ENCODE measurements at places on chromosomes 7 and 10.

DNA sequence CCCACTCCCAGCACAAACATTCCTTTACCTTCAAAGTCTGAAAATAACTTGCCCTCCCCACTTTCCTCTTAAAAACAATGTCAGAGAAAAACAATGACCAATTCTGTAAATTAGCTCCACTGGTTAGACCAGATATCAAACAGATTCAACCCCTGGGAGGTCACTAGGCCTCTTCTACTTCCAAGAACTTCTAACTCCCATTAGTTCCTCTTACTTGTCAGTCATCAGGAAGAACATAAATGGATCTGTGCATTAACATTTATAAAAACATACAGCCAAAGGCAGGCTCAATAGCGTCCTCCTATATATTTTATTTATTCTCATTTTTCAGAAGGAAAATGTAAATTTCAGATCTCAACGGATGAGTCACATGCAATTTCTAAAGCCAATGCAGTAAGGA is 2.2 kb downstream of the ELAPOR2 start:
- no peak for DNase-seq

DNA sequence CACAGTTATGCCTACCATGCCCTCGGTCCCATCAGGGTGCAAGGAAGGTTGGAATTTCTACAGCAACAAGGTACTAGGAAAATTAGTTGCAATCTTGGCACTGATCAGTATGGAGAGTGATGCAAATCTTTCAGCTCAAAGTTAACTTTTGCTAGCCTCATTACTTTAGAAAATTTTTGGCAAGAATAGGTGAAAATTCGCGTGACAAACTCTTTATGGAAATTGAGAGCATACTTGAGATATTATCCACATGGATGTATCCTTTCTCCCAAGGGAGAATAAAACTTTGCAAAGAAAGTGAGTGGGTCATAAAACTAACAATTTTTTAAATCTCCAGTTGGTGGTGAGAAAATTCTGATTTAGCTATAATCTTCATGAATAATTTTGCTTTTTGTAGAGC is 71.1 kb upstream of the SLC39A12 start:
- no peak for DNase-seq

DNA sequence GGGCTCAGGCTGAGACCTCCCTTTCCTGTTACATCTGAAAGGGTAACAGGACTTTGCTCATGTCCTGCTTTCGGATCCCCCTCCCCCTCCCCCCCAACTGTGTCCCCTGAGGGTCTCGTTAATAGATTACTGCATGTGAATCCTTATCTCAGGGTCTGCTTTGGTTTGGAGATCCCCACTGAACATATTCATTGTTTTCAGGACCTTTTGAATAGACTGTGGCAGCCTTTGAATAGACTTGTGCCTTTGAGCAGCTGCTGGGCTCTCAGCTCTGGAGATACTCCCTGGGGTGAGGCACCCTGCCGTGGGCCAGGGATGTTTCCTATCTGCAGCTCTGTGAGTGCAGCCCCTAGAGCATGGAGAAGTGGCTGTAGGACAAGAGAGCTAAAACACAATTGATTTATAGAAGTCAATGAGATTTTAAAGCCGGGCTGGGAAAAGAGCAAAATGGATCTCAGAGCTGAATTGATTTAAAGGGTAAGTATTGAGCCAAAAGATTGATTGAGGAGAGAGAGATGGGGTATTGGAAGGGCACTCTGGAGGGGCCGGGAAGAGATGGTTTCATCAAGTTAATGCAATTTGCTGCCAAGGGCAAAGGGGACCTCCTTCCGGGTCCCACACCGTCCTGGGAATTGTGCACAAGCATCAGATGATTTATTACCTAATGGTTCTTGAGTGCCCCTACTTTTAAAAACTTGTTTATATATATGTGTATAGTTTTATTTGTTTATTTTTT is 9.9 kb downstream of the ARHGAP22 start:
- DNase-seq: no peak

DNA sequence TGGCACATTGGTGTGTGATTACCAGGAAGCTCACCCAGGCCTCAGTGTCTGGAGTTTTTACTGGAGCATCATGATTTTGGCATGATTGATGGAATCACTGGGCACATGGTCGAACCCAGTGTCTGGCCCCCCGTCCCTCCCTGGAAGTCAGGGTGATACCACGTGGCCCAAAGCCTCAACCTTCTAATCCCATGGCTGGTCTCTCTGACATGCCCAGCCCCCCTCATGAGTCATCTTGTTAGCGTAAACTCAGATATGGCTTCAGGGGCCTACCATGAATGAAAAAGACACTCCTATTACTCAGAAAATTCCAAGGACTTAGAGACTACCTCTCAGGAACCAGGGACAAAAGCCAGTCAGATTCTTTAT is 109.3 kb downstream of the GRK5 start:
- no peak for DNase-seq

DNA sequence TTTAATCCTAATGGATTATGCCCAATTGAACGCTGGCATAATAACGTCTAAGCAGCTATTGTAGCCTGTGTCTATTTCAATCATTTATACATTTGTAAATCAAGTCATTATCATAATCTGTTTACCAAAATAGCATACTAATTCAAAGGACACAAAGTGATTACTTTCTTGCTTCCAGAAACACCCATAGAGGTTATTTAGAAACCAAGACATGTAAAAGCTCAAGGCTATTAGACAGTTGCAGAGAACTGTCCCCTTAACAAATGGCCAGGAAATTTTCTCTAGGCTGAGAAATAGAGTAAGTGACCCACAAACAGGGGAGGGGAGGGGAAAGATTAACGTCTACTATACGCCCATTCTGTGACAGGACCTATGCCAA is 455.7 kb downstream of the PARD3 start:
- DNase-seq: no peak

DNA sequence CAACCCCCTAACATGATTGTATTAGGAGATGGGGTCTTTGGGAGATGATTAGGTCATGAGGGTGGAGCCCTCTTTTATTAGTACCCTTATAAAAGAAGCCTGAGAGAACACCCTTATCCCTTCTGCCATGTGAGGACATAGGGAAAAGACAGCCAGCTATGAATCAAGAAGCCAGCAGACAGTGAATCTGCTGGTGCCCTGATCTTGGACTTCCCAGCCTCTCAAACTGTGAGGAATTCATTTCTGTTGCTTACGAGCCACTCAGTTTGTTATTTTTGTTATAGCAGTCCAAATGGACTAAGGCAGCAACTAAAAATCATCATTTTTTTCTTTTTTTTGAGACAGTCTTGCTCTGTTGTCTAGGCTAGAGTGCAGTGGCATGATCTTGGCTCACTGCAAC is 59.8 kb downstream of the SLC18A2 start:
- no peak for DNase-seq

- DNase-seq: no peak
Measured at GRCh38 chr7:107029061-107029763, 15.3 kb upstream of the PRKAR2B start.

GRCh38 chr10:62025134-62025794 is 123.8 kb downstream of the ARID5B start:
- no peak for DNase-seq

DNA sequence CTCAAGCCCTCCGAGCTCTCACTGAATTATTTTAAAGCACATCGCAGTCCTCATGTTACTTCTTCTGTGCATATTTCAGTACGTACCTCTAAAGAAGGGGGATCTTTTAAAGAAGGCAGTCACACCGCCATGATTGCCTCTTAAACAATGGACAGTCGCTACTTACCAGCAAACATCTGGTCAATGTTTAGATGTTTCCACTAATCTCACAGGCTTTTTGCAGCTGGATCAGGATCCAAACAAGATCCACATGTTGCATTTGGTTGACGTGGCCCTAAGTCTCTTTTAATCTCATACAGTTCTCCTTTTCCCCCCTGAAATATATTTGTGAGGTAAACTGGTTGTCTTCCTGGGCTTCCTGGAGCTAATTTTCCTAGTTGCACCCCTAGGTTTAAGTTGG is 50.0 kb downstream of the PRF1 start:
- no peak for DNase-seq

DNA sequence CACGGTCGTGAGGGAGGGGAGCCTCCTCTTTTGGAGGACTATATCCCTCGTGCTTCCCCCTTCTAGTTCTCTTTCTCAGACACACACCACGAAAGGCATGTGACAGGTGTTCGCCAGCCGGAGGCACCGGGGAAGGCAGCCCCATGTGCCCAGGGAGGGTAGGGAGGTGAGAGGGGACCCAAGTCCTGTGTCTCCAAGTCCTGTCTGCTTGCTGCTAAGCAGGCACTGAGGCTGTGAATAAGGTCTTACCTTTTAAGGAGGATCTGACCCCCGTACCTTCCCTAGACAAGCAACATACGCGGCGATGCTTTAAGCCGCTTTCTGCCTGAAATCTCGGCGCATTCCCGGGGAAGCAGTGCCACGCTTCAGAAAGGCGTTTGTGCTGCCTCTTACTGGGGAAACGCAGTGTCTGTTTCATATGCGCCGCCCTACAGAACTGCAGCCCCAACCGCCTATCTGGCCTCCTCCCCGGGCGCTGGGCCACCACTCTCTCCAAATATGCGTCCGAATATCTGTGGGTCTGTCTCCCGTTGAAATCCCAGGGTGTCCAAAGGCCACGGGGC is 770 bp downstream of the PLXNA4 start:
- peak; percentile 50 for DNase-seq

GRCh38 chr10:117699436-117700075 is 157.0 kb downstream of the EMX2 start:
- DNase-seq: no peak

DNA sequence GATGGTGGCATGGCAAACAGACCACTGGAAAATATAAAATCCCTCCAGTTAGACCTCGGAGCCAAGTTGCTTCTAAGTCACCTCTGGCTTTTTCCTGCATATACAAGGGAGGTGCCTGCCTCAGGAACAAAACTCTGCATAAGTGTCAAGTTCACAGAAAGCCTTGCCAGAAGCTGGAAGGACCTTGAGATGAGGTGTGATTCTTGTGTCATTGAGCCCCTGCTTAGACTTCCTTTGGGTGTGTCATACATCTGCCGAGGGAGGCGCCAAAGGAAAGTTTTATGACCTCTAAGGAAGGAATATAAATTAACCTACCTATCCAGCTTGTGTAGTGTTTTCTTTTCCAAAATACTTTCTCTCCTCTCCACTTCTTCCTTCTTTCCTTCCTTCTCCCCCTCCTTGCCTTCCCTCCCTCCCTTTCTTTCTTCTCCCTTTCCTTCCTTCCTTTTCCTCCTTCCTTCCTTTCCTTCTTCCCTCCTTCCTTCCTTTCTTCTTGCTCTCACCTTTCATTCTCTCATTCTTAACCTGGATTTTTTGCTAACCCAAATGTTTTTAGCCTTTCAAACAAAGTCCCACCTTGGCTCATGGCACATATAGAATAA is 75.2 kb downstream of the TRIL start:
- no peak for DNase-seq

- DNase-seq: no peak
Measured at GRCh38 chr10:119620241-119621077, 23.7 kb upstream of the TIAL1 start.

- no peak for DNase-seq
Measured at GRCh38 chr7:110620110-110620735, 470.7 kb upstream of the LRRN3 start.

- DNase-seq: no peak
Measured at GRCh38 chr10:113057948-113058522, 108.0 kb downstream of the TCF7L2 start.

DNA sequence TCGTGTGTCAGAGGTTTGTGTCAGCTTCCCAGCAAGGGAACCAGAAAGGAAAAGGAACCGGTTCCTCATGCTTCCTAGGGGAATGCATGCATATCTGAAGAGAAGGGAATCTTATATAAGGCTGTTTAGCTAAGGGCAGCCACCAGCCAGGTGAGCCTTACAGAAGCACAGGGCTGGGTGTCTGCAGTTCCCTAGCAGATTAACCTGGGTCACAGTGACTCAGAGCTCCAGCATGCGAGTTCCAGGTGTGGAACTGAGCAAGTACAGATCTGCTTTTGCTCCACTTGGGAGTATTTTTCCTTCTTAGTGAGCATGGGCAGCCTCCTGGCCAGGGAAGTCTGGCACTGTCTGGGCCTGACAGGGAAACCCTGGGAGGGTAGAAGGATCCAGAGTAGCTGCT is 957 bp upstream of the ANKRD2 start:
- DNase-seq: no peak

GRCh38 chr10:14050598-14050997 is 280.1 kb downstream of the FRMD4A start:
- DNase-seq: no peak

- no peak for DNase-seq
Measured at GRCh38 chr10:5566614-5567013, 41.9 kb downstream of the CALML3 start.
